Karpas-422 (cell line): ENCODE measurements at places on chromosomes 5 and 9. TPM values are rescaled to one million over a fixed set of nuclear protein-coding genes. Genes with fewer than 3 reads are reported as not detected.
A peak's percentile ranks its signal among the peaks of the same experiment; 100 is the strongest.

Gene DRD1
- not detected in 2 replicates for total RNA-seq

Gene OMD
- total RNA-seq: not detected in 2 replicates

DNA sequence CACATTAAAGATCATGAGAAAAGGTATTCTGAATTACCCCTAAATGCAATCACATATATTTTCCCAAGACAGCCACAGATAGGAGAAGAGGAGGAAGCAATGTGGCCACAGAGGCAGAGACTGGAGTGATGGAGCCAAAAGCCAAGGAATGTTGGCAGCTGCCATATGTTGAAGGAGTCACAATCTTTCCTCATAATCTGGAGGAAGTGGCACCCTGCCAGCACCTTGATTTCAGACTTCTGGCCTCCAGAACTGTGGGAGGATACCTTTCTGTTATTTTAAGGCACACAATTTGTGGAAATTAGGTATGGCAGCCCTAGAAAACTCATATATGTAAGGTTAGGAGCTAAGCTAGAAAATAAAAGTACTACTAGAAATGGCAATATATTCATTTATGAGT lies 139.9 kb upstream of the GAS1 start:
- no peak overlapping the region for H3K4me3 ChIP-seq
- H3K27ac ChIP-seq: no peak overlapping the region
- no peaks in the 10 kb centered on the region for H3K4me1 ChIP-seq
- no peaks in the 10 kb centered on the region for H3K27me3 ChIP-seq

DNA sequence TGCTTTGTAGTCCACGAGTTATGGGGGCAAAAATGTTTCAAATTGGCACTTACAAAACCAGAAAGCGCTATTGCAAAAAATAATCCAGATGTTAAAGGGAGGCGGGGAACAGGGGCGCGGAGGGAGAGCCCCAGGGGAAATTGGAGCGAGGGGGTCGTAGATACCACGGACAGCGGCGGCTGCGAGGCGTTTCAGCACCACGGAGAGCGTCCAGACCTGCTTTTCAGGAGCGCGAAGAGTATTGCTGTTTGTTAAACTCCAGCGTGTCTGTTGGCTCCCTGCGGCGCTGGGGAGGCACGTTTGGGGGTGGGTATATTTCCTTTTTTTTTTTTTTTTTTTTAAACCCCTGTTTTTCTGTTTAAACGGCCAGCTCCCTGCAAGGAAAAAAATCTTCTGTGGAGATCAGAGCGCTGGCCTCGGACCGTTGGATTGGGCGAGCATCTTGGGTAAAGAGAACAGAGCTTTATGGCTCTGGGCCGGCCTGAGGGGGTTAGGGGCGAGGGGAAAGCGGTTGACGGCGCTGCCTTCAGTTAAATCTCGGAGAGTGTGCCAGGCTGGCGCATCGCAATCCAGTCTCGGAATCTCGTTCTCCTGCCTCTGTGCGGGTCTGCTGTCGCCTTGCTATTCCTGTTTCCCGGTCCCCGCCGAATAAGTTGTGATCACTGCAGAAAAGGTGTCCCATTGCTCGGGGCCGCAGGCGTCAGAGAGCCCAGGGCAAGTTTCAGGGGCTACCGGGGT lies at the start of gene GLRA1:
Gene GLRA1 (minus strand): TSS at position 288 of the 738 bp plus-strand sequence. CDS start 302 bp downstream, outside the sequence.
- no peaks in the 10 kb centered on the region for H3K36me3 ChIP-seq
- peak; percentile 68 for DNase-seq
- H3K27ac ChIP-seq: no peak within 1 kb of the TSS
- no peak within 1 kb of the TSS for H3K4me3 ChIP-seq

Gene PCA3
- 0.19 TPM in 1 of 2 replicates, not detected in the other for total RNA-seq

DNA sequence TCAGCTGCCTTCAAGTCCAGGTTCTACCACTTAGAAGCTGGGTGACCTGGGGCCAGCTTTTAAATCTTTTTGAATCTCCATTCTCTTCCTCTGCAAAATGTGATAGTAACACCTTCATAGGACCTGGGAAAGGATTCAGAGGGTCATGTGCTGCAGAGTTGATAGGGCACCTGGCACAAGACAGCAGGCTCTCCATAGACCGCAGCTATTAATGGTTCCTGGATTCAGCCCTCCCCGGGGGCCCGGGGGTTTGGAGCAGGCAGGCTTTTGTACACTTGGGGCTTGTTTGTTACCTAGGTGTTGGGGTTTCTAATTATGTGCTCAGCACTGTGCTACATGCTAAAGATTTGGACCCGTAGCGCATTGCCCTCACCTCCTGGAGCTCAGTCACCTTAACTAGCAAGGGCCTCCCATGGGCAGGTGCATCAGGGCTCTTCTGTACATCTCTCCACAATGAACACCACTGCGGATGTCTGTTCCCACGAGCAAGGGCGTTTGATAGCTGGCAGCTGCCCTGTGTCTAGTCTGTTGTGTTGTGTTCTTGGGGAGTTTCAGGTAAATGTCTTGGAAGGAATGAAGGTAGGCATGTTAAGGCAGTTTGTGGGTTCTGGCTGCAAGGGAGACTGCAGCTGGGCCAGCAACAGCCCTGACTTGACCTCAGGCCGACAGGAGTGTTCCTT lies 12.1 kb downstream of the PRRC2B start:
- H3K36me3 ChIP-seq: peaks cover 39% of the 10 kb centered on the region
- no peaks in the 10 kb centered on the region for H3K4me1 ChIP-seq
- H3K4me3 ChIP-seq: no peak overlapping the region
- H3K27me3 ChIP-seq: no peaks in the 10 kb centered on the region
- DNase-seq: no peak

Gene HTR1A
- not detected in 2 replicates for total RNA-seq

DNA sequence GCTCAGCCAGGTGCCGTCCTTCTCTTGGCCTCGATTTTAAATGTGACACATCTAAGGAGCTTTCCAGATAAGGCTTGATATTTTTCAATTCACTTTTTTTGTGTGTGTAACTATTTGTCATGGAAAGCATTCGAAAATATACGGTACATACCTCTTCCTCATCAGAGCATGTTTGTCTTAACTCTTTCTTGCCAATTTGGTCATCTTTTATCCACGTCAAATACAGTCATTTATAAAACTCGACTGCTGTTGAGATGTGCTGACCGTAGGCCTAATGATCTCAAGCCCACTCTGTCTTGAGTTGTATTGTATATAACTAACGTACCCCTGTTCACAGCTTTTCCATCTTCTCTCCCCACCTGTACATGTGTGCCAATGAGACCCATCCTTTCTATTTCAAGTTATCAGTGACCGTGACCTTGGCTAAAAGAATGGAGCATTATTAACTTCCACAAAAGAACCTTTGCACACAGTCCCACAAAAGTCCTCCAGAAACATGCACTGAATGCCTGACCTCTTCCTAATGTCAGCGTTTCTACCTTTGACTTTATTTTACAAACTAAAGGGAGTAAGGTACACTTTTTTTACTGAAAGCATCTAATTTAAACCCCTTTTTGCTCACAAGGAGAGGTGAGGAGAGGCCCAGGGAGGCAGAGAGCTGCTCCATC lies 61.6 kb downstream of the IPPK start:
- no peak overlapping the region for H3K4me3 ChIP-seq
- no peaks in the 10 kb centered on the region for H3K4me1 ChIP-seq
- no peaks in the 10 kb centered on the region for H3K27me3 ChIP-seq

GRCh38 chr5:73387601-73388305 lies 60.8 kb downstream of the FOXD1 start:
- H3K4me3 ChIP-seq: no peak overlapping the region
- no peaks in the 10 kb centered on the region for H3K4me1 ChIP-seq
- H3K36me3 ChIP-seq: no peaks in the 10 kb centered on the region
- no peak for DNase-seq
- no peak overlapping the region for H3K27ac ChIP-seq

GRCh38 chr9:135499326-135500070 lies 984 bp upstream of the MRPS2 start:
- H3K4me1 ChIP-seq: peaks cover 23% of the 10 kb centered on the region
- H3K36me3 ChIP-seq: peaks cover 4% of the 10 kb centered on the region
- DNase-seq: peak; percentile 87

- H3K4me3 ChIP-seq: no peak overlapping the region
- DNase-seq: peak; percentile 74
- H3K36me3 ChIP-seq: no peaks in the 10 kb centered on the region
- no peaks in the 10 kb centered on the region for H3K27me3 ChIP-seq
Measured at GRCh38 chr5:82349652-82350051, 71.5 kb upstream of the RPS23 start.

- H3K36me3 ChIP-seq: peaks cover 47% of the 10 kb centered on the region
- peak within 1 kb of the TSS; percentile 62 for H3K4me3 ChIP-seq
- peaks cover 26% of the 10 kb centered on the region for H3K4me1 ChIP-seq
- peak within 1 kb of the TSS; percentile 81 for H3K27ac ChIP-seq
Measured at GRCh38 chr5:141369994-141370848, at the start of gene PCDHGB3. TSS of gene PCDHGB3 (plus strand) at chr5:141370242. CDS start at chr5:141370395, 153 bp downstream.

Gene ACER2
- total RNA-seq: 0.87 and 1.1 TPM in 2 replicates

Gene SPINK4
- total RNA-seq: not detected in 2 replicates

- DNase-seq: no peak
- H3K4me1 ChIP-seq: no peaks in the 10 kb centered on the region
- no peak overlapping the region for H3K27ac ChIP-seq
Measured at GRCh38 chr9:89744730-89745129, 139.9 kb downstream of the GADD45G start.

DNA sequence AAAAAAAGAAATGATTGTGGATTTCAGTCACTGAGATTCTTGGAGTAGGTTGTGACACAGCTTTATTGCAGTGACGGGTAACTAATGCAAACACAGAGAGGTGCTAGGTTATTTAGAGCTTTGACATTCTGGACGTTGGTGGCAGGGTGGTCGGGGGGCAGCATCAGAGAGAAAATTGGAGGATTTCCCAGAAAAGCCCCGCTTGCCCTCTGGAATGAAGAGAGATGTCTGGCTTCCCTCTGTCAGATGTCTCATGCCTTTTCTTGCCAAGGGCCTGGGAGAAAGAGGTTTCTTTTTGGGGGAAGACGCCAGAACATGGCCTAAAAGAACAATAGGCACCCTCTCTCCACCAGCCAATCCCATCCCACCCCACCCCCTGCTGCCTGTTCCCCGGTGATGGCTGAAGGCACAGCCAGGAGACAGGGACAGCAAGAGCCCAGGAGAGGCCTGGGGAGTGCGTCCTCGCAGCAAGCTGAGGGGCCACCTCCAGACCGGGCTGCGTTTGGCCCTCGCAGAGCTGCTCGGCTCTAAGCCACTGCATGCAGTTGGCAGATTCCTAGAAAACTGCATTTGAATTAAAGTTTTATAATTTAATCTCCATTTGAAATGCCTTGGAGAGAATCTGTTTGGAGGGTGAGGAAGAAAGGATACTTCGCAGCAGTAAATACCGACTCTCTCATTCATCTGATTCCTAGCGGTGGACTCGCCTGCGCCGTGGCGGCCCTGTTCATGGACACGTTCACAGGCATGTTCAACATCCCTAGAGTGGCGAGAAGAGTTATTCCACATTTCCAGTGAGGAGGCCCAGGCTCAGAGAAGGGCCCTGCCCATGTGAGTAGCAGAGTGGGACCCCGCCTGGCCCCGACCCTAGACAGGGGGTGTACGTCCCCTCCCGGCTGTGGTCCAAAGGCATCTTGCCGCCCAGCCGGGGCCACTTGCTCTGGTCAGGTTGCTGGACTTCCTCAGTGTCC lies 55.7 kb downstream of the TSPAN17 start:
- no peak for DNase-seq
- no peaks in the 10 kb centered on the region for H3K4me1 ChIP-seq
- no peaks in the 10 kb centered on the region for H3K27me3 ChIP-seq
- H3K4me3 ChIP-seq: no peak overlapping the region

DNA sequence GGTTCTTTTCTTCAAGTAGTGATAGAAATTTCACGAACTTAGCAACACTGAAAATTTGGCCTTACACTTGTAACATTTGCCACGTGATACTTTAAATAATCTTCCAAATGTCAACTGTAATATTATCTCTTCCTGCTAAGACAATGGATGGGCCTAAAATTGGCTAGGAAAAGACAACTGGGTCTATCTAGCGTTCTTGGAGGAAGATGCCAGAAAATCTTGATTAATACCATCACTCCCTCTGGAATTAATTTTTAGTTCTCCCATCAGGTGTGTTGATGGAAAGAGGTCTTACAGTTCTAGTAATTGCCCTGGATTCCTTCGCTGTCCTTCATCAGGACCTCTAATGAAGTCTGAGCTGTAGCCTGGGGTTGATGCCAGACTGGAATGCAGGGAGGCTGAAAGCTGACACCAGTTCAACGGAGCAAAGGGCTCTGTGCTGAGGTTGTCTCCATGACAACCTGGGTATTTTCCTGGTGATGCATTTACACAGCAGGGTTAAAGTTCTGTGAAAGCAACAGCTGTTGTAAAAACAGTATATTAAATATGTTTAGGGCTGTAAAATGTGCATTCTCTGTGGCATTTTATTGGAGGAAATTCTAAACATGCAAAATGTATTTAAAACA lies 92.3 kb downstream of the GAS1 start:
- H3K27me3 ChIP-seq: no peaks in the 10 kb centered on the region
- H3K27ac ChIP-seq: no peak overlapping the region
- DNase-seq: no peak
- H3K4me1 ChIP-seq: no peaks in the 10 kb centered on the region
- H3K4me3 ChIP-seq: no peak overlapping the region

DNA sequence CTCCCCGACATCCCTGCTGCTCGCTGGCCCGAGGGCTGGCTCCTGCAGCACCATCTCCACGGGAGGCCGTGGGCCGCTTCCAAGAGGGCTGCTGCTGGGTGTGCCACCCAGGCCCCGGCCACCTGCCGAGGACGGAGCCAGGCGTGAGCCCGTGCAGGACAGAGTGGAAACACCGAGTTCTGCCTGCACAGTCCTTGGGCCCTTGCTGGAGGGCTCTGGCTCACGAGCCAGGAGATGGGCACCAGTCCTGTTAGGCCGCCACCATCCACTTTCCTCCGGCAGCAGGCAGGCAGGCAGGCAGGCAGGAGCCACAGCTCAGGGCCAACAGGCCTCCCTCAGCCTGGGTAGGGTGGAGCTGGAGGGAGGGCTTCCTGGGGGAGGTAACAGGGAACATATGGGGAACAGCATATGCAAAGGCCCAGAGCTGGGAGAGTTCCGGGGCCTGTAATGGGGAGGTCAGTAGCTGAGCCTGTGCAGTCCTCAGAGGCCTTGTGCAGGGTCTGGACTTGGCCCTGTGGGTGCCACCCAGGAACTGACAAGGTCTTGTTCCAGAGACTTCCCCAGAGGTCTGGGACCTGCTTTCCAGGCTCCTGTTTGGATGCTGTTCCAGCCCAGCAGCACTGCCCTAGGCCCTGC lies 31.9 kb downstream of the RXRA start:
- H3K4me3 ChIP-seq: no peak overlapping the region
- H3K27me3 ChIP-seq: no peaks in the 10 kb centered on the region
- DNase-seq: no peak
- no peak overlapping the region for H3K27ac ChIP-seq
- H3K4me1 ChIP-seq: no peaks in the 10 kb centered on the region

Gene TMEM252
- not detected in 2 replicates for total RNA-seq

GRCh38 chr5:93607367-93608258 lies 24.6 kb downstream of the NR2F1 start:
- peak; percentile 75 for DNase-seq
- H3K27ac ChIP-seq: no peak overlapping the region
- no peaks in the 10 kb centered on the region for H3K36me3 ChIP-seq
- H3K27me3 ChIP-seq: no peaks in the 10 kb centered on the region

GRCh38 chr5:74673011-74673790 lies 11.8 kb upstream of the HEXB start:
- DNase-seq: peak; percentile 49
- no peaks in the 10 kb centered on the region for H3K27me3 ChIP-seq
- no peaks in the 10 kb centered on the region for H3K4me1 ChIP-seq
- H3K27ac ChIP-seq: no peak overlapping the region
